ENCODE measurements at places on chromosomes 4 and X.

- no peak for DNase-seq
These were observed 138.2 kb downstream of the EMCN start for GRCh38 chr4:100379583-100380105.

DNA sequence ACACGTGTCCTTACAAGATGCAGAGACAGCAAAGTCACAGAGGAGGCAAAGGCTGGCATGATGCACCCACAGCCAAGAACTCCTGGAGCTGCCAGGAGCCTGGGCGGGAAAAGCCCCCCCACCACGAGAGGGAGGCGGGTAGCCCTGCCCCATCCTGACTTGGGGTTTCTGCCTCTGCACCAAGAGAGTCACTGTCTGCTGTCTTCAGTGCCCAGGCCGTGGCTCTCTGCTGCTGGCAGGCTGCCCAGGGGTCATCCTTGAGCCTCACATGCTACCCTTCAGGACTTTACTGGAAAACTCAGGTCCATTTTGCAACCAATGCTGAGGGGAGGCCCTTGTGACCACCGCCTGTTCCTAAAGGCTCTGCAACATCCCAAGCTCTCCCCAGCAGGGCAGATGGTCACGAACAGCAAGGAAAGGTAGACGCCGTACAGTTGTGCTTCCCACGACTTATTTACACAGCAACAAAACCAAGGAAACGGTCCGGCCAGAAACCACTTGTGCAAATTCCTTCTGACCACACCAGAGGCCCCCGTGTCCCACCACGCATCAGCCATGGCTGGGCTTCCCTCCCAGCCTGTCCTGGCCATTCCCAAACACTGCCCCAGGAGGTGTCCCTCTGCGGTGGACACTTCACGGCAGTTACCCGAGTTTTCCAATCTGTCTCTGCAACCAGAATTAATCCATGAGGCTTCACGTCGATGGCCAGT is 56.9 kb downstream of the ACOX3 start:
- DNase-seq, result no peak

DNA sequence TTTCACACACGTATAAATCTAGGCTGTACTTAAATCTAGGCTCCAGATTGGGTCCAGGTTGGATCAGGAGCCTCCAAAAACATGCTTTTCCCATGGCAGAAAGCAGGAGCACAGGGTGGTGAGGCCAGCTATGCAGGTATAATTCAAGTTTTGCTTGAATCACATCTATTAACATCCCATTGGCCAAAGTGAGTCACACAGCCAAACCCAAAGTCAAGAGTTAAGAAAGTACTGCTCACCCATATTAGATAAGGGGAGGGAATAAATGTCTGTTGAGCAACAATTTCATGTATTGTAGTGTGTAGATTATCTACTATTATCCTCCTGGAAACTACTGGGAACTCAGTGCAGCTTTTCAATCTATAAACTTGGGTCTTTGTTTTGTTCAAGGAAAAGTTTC is 12.8 kb downstream of the SUPT20HL2 start:
- no peak for DNase-seq

GRCh38 chr4:73187325-73187724 is 71.3 kb downstream of the ANKRD17 start:
- no peak for DNase-seq

DNA sequence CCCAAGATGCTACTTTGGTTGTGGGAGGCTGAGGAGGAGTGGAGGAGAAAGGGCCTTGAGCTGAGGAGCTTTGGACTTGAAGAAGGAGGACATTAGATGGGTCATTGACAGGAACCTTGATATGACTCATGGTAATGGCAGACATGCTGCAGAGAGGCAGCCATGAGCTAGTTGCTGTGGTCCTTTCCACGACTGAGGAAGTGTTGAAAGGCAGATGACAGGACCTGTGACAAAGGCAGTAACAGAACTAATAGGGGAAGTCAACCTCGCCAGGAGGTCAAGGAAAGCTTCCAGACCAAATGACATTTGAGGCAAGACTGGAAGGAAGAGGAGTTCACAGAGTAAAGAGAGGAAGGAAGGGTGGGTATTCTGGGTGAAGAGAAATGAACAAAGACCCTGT is 7.6 kb upstream of the XPNPEP2 start:
- DNase-seq, result no peak

Measured in hepatic stellate cell (primary cell).